Astrocyte of the cerebellum (primary cell): ENCODE measurements at places on chromosomes 2 and 18.

- no peak for DNase-seq
Measured at GRCh38 chr2:216539791-216540241, 41.2 kb downstream of the RPL37A start.

DNA sequence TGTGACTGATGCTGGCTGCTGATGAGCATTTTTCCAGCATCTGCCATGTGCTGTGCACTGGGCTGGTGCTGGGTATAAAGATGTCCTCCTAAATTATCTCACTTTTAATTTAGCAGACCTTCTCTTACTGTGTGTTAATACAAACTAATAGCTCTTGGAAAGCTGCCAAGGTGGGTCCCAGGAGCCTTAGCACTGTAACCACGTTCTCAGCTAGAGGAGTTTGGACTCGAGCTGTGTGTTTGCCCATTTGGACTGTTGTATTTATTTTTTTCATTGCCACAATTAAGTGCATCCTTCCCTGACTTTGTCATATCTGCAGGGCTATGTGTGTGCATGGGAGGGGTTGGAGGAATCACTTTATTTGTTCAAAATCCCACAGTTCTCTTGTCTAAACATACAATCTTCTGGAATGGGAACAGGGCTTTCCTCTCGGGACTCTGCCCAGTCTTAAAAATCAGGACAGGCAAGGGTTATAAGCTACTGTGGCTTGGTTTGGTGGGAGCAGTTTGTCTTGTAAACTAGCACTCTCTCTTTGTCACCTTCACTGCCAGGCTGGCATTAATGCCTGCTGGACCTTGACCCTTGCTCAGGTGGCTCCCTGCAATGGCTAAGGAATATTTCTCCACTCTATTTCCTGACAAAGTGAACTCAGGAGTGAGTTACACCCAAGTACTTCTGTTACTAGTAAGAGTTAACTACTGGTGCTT, 129.7 kb upstream of the MGAT5 start:
- no peak for DNase-seq

DNA sequence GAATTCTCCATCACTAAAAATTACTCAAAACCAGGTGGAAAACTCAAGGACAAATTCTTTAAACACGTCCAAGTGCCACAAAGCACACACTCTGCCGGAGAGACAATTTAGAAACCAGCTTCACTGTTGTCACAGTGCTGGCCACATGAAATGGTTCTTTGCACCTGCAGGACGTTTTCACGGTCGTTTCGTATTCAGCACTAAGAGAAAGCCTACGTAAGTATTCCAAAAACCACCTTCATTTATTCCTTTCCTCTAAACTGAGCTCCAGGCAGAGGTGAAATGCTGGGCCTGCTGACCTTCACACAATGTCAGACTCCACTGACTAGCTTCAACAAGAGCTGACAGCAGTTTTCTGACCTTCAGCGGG, 680 bp downstream of the ATP5F1A start:
- no peak for DNase-seq

GRCh38 chr2:55073000-55073983, 23.0 kb upstream of the RTN4 start:
- no peak for DNase-seq

DNA sequence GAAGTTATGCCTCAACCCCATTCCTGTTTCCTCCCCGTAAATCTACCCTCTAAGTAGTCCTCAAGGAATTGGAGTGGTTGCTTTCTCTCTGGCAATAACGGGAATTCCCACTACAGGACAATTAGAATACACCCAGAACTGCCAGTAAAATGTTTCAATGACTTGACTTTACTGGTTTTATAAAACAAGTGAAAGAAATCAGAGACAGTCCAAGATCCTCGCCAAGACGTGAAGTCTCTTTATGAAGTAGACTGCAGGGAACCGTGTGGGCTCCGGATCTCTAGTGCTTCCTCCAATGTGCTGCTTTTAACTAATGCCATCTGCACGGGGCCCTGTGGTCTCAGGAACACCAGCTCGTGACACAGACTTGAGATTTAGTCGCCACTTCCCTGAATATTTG, 101.4 kb downstream of the CPO start:
- DNase-seq = no peak

GRCh38 chr2:105879106-105879802, 134.5 kb downstream of the NCK2 start:
- DNase-seq = no peak

DNA sequence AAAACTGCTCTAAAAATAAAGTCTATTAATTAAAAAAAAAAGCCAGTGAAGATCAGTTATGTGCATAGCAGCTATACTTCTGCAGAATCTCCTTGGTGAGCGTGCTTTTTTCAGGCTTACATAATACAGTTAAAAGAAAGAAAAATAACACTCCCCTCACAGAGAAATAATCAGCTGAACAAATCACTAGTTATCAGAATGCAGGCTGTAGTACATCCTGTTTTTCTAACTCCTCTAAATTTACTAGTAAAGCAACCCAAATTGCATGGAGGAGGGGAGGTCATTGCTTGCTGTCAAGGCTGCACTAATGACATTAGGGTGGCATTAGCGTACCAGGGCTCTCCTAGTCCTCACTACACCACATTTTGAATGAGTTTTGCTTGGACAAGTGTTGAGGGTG, 192.2 kb downstream of the PLCL1 start:
- DNase-seq = no peak

DNA sequence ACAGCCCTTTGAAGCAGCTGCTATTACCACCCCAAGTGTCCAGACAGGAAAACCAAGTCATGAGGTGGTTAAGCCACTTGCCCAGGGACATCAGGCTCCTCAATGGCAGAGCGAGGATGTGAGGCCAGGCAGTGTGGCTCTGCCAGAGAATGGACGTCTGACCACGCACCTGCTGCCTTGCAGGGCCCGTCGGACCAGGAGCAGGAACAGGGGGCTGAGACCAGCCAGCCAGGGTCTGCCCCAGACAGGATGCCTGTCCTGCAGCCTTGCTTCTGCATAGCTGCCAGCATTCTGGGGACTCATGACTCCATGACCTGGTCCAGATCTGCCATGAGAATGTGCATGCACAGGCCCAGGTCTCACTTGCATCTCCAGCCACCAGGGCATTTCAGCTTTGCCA, 52.0 kb downstream of the BCL2L11 start:
- DNase-seq = no peak

DNA sequence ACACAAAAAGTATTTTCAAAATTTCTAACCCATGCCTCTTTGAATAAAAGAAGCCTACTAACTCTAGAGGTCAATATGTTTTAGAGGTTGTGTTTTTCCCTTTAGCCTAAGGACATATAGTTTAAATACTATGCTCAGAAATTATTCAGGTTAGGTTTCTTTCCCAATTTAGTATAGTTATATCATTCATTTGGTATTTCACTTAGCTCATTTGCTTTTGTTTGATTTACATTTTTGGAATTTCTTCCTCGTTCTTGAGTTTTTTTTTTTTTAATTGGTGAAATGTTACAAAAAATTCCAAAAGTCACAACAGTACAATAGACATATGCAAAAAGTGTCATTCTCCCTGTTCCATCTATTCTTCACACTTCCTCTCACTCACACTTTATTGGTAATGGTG, 371.3 kb upstream of the TNP1 start:
- no peak for DNase-seq

DNA sequence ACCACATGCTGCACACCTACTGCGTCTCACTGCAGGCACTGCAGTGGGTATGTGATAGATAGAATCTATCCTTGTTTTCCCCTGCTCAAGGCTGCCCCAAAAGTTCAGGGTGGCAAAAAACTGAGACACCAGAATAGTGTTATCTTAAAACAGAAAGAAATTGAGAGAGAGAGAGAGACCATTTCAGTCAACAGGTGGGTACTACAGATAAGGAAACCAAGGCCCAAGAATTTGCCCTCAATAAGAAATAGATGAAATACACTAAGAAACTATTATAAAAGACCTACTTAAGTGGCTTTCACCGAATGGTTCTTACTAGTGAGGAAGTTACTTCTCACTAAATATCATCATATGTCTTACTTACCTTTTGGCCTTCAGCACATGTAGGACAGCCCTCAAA, 27.9 kb downstream of the EPG5 start:
- DNase-seq = no peak

- DNase-seq = no peak
Measured at GRCh38 chr2:23681356-23682140, 245.4 kb downstream of the ATAD2B start.

GRCh38 chr2:111148225-111148873, 27.6 kb downstream of the BCL2L11 start:
- DNase-seq = no peak

DNA sequence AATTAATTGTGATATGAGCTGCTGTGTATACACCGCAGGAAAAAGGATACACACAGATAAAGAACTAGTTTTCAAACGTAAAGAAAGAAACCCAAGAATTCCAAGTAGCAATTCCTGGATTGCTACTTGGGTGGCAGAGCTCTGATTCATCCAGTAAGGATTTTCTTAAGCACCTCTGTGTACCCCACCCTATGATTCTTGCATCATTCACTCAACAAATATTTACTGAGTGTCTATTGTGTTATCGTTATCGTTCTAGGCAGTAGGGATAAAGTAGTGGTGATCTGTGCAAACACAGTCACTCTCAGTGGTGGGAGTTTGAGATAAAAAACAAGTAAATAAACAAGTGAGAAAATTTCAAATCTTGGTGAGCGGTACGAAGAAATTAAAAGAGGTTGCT, 4.9 kb upstream of the TMEM200C start:
- peak; percentile 24 for DNase-seq

GRCh38 chr18:4074647-4075046, 380.5 kb downstream of the DLGAP1 start:
- DNase-seq = no peak

DNA sequence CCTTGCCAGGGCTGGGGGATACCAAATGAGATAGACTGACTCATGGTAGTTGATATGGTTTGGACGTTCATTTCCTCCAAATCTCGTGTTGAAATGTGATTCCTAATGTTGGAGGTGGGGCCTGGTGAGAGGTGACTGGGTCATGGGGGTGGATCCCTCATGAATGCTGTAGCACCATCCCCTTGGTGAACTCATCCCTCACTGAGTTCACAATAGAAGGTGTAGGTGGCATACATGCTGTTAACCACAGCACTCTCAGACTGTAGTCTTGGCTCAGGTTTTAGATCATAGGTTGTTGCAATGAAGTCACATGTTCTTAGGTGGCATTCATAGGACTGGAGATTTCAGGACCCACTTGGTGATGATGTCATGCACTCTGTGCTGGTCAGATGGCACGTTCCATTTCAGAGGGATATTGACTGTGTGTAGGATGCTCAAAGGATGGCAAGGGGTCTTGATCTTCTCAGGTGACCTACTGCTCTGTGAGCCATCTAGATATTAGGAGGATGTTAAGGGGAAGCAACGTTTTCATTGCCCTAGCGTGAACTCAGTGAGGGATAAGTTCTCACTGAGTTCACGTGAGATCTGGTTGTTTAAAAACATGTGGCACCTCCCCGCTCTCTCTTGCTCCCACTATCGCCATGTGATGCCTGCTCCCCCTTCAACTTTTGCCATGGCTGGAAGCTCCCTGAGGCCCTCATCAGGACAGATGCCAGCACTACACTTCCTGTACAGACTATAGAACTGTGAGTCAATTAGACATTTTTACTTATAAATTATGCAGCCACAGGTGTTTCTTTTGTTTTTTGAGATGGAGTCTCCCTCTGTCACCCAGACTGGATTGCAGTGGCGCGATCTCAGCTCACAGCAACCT, 73.8 kb upstream of the ACAA2 start:
- DNase-seq = no peak

- no peak for DNase-seq
Measured at GRCh38 chr2:36634981-36635597, 37.1 kb upstream of the FEZ2 start.

DNA sequence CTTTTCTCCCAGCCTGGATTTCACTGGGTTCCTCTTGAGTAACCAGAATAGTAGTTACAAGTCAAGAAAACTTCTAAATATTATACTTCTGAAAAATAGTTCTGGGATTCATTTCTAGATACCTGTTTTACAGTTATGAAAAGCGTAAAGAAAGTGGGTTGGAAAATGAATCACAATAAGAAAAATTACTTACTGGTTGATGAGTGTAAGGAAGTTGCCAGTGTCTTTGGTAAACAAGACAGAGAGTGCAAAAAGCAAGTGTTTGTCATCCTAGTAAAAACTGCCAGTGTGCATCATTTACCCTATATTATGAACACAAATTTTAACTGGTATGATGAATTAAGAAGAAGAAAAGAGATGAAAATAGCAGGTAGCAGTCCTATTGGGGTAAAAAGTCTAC, 88.9 kb downstream of the R3HDM1 start:
- no peak for DNase-seq

DNA sequence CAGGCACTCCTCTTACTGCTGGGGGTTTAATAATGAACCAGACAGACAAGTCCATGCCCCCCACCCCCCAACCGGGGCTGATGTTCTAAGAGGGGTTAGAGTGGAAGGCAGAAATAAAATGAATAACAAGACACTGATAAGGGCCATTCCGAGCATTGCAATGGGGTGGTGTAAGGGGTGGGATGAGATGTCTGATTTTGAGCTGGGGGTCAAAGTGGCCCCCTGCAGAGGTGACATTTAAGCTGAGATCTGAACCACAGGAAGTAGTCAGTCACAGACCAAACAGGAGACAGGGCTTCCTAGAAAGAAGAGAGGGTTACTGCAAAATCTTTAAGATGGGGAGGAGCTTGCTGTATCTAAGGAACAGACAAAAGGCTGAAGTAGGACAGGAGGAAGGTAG, 180.6 kb upstream of the SH3BP4 start:
- no peak for DNase-seq

GRCh38 chr2:194491409-194492115, 1165.5 kb upstream of the SLC39A10 start:
- no peak for DNase-seq

DNA sequence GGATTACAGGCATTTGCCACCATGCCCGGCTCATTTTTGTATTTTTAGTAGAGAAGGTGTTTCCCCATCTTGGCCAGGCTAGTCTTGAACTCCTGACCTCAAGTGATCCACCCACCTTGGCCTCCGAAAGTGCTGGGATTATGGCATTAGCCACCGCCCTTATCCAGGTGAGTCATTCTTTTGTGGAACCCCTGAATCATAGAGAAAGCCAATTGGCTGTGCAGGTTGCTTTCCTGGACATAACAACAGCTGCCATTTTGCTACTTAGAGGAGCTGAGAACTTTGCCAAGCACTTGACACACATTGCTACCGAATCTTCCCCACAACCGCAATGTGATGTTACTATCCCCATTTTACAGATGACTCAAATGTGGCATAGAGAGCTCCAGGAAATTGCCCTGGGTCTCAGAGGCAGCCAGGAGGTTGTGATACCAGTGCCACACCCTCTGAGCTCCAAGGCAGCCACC, 36.0 kb downstream of the SETBP1 start:
- no peak for DNase-seq

- peak; percentile 63 for DNase-seq
Measured at GRCh38 chr2:112032689-112033465, 22.2 kb upstream of the TMEM87B start.
